ENCODE measurements at places on chromosomes 12 and 14. TPM values are rescaled to one million over a fixed set of nuclear protein-coding genes. Genes with fewer than 3 reads are reported as not detected.

STRAP gene
- total RNA-seq = 54.8 TPM

FZD10 gene
- not detected for total RNA-seq

SLC2A3 gene
- 74.5 TPM for total RNA-seq

LIMA1 gene
- 369 TPM for total RNA-seq

KLRD1 gene
- not detected for total RNA-seq

EIF2B2 gene
- total RNA-seq = 44.4 TPM

TSPAN8 gene
- 0.24 TPM for total RNA-seq

IFNG-AS1 gene
- total RNA-seq = not detected

SSPN gene
- 17.4 TPM for total RNA-seq

SOAT2 gene
- total RNA-seq = 0.49 TPM

SLC25A47 gene
- 0.16 TPM for total RNA-seq

MIA2 gene
- total RNA-seq = 14.6 TPM

ANKRD33 gene
- total RNA-seq = not detected

NANOG gene
- not detected for total RNA-seq

ART4 gene
- total RNA-seq = not detected

KHNYN gene
- total RNA-seq = 68.6 TPM

PTCSC3 gene
- not detected for total RNA-seq

B3GNT4 gene
- total RNA-seq = not detected

COX8C gene
- not detected for total RNA-seq

TMPRSS12 gene
- total RNA-seq = not detected

RNF212B gene
- total RNA-seq = not detected

SERPINA1 gene
- not detected for total RNA-seq

MON2 gene
- 63.6 TPM for total RNA-seq

SGPP1 gene
- 39.0 TPM for total RNA-seq

TMEM132C gene
- total RNA-seq = not detected

SLC7A7 gene
- 10.2 TPM for total RNA-seq

CCDC197 gene
- total RNA-seq = not detected

TAS2R9 gene
- not detected for total RNA-seq

KLRC1 gene
- total RNA-seq = not detected

PTPRR gene
- under 0.01 TPM for total RNA-seq

IL25 gene
- not detected for total RNA-seq

PLCZ1 gene
- total RNA-seq = not detected

All from hair follicle dermal papilla cell (primary cell).